BE2C (cell line): ENCODE measurements at places on chromosomes 4 and X.

- no peak for DNase-seq
Observed at GRCh38 chr4:173252024-173252935, 81.9 kb downstream of the HMGB2 start.

GRCh38 chr4:95546221-95546620, 2.6 kb downstream of the UNC5C start:
- DNase-seq, result no peak

- DNase-seq, result peak; percentile 11
Observed at GRCh38 chr4:72631296-72631695, 62.3 kb upstream of the ADAMTS3 start.

DNA sequence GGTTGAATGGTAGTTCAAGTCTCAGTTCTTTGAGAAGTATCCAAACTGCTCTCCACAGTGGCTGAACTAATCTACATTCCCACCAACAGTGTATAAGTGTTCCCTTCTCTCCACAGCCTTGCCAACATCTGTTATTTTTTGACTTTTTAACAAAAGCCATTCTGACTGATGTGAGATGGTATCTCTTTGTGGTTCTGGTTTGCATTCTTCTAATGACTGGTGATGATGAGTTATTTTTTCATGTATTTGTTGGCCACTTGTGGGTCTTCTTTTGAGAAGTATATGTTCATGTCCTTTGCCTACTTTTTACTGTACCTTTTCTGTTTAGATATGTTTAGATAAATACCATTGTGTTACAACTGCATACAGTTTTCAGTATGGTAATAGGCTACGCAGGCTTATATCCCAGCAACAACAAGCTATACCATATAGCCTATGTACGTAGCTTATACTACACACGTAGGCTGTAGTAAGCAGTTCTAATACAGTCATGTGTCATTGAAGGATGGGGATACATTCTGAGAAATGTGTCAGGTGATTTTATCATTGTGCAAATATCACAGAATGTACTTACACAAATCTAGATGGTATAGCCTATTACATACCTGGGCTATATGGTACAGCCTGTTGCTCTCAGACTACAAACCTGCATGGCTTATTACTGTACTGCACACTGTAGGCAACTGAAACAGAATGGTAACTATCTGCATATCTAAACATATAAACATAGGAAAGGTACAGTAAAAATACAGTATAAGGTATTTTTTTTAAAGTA, 28.1 kb downstream of the KLHL8 start:
- no peak for DNase-seq

DNA sequence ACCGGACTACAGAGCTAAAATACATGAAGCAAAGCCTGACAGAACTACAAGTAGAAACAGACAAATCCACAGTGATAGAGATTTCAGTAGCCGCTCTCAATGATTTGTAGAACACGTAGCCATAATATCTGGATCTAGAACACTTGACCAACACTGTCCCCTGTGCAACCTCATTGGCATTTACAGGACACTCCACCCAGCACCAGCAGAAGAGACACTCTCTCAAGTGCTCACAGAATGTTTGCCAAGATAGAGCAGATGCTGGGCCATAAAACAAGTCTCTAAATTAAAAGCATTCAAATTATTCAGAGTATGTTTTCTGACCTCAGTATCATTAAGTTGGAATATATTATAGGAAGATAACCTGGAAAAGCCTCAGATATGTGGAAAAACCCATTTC, 21.7 kb downstream of the HTT start:
- DNase-seq, result no peak
